ENCODE measurements at places on chromosomes 12 and 14.

DNA sequence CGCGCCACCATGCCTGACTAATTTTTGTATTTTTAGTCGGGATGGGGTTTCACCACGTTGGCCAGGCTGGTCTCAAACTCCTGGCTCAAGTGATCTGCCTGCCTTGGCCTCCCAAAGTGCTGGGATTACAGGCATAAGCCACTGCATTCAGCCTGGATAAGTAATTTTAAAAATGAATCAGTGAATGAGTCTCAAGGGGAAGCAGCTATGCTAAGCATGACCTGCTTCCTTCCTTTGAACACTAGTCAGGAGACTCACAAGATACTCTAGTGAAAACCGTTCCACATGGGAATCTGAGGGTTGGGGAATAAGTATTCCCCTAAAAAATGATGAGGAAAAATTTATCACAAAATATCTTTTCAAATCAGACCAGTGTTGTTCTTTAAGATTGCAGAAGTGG is 10.7 kb upstream of the FAM234B start:
- DNase-seq, result no peak

GRCh38 chr14:50396631-50397389 is at the start of gene CDKL1:
TSS of gene CDKL1 (minus strand) at chr14:50396881. CDS start at chr14:50395868, 1,013 bp downstream.
- DNase-seq, result no peak

- no peak for DNase-seq
Measured at GRCh38 chr12:12718853-12719252, 1.7 kb downstream of the CDKN1B start.

GRCh38 chr12:109944561-109945359 is 44.7 kb downstream of the TCHP start:
- DNase-seq, result peak; percentile 4

DNA sequence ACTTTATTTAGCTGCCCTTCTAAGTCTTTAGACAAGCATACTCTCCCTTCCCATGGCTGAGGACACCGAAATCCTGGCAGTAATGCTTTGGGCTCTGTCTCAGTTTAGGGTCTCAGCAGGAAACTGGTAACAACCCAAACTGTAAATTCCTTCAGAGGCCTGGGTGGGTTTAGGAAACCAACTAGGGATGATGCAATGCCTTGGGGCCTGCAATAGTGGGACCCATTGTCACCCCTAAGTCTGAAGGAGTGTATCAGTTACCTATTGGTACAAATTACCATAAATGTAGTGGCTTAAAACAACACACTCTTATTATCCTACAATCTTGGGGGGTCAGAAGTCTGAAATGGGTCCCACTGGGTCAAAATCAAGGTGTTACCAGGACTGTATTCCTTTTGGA is 36.0 kb downstream of the DHRS2 start:
- no peak for DNase-seq

DNA sequence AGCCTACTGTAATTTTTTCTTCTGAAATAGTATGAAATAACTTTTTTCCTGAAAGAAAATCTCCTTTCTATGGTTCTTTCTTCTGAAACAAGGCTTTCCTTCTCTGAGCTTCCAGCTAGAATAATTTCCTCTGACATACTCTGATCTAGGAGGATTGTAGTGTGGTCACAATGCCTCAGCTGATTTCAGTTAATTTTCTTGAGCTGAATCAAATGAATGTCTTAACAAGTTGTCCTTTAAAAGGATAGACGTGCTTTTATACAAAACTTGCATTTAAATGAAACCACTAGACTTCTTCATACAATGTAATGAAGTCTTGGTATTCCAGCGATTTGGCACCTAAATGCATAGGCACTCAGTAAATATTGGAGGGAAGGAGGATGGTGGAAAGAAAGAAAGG is 94.4 kb downstream of the BICD1 start:
- no peak for DNase-seq

DNA sequence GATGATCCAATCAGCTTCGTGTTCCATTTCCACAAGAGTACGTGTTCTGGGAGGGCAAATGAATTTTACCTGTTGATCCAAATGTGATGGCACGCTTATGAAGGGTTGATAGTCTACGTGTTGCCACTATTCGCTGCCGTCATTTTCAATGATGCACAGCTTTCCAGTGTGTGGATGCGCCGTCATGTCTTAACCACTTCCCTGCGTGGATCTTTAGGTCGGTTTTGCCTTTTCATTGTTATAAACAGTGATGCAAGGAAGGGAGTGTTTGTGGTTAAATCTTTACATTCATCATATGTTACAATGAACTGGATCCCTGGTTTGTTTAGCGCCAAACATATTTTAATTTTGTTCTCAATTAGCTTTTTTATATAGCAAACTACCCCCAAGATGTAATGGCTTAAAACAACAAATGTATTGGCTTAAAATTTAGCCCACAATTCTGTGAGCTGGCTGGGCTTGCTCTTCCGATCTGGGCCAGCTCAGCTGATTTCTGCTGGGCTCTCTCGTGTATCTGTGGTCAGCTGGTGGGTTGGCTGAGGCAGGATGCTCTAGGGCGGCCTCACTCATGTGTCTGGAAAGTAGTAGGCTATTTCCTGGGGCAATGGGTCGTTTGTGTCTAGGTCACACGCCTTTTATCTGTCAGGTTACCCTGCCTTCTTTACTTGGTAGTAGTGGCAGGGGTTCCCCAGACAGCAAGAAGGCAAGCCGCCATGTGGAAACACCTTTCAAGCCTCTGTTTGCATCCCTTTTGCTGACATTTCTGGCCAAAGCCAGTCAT is 176.7 kb downstream of the CRADD start:
- peak; percentile 12 for DNase-seq

DNA sequence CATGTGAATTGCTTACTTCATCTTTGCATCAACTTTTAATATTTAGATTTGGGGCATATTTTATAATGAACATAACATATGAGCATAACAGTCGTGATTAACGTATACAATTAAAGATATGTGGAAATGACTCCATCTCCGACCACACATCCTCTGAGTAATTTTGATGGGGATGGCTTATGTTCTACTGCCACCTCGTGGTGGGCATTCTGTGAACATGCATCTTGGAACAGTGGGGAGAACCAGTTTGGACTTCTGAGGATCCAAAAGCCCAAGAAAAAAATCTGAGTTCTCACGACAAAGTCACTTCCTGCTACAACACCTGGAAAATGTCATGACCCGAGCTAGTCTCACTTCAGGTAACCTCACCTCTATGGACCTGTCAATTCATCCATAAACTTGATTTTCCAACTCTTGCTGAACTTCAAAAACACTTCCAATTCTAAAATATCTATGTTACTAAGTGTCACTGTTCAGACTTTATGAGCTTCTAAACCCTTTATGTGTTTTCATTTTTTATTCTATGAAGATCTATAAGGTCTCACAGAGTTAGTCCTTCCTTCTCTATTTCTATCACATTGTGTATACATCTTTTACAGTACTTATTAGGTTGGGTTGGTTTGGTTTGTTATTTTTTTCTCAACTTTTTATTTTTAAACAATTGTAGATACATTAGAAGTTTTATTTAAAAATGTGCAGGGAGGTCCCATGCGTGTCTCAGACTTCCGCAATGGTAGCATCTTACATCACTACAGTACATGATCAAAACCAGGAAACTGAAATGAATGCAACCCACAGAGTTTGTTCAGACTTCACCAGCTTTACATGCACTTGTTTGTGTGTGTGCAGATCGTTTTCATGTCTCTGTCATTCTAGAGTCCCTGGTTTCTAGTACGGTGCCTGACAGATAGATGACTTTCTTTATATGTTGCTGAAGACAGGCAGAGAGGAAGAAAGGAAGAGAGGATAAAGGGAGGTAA is 38.2 kb upstream of the STAB2 start:
- DNase-seq, result peak; percentile 17

DNA sequence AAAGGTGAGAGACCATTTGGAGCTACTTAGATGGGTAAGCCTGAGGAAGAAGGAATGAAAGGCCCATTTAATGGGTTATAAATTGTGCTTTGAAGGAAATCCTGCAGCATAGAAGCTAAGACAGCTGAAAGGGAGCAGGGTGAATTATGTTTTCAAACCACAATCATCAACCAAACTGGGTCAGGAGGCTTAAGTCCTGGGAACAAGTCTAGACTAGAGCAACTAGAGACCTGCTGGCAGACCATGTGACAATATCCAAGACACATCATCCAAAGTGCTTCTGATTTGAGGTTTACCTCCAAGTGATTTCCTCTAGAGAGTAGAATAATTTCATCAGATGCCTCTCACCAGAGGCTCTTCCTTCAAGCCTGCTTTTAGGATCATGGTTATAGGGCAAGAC is 53.7 kb downstream of the MAP3K9 start:
- no peak for DNase-seq

DNA sequence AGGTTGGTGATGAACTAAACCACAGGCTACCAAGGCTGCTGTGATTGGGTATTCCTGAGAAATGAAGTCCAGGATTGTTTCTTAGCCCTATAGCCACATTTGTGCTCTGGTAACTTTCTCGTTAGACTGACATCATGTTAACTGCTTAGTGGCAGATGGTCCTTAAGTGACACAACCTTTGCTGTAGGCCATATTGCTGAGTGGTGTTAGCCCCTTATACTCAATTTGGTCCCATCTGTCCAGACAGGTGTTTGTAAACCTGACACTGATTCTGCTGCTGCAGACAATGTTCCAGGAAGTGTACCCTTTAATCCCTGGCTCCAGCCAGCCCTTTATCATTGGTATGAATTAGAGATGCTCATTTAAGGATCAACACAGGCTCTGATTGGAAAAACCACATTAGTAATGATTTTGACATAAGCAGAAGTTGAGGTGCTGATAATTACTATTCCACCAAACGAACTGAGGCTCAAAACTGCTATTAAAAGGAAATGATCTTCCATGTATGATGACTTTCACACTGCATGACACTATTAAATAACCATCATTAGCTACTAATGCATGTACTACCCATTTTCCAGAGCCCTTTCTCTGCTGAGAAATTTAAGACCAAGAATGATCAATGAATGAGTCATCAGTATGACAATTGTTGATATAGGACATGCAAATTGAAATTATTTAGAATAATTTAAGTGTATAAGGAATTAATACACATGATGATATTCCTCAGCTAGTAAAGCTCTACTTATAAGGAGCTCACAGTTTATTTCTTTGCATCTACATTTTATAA is 3.6 kb upstream of the SSTR1 start:
- no peak for DNase-seq

DNA sequence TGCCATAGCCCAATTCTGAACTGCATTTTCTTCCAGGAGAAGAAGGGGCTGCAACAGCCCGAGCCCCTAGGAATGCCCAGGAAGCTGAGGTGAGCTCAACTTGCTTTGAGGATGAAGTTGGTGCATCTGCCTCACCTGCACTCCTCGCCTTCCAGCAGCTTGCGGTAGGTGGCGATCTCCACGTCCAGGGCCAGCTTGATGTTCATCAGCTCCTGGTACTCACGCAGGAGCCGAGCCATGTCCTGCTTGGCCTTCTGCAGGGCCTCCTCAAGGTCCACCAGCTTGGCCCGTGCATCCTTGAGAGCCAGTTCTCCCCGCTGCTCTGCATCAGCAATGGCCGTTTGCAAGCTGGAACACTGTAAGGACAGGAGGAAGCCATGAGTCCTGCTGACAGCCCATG is 6.0 kb downstream of the KRT75 start:
- no peak for DNase-seq

- DNase-seq, result peak; percentile 34
Measured at GRCh38 chr12:120719496-120720233, 6.0 kb upstream of the ACADS start.

GRCh38 chr14:94934276-94934810 is 164.4 kb upstream of the GSC start:
- no peak for DNase-seq

- no peak for DNase-seq
Measured at GRCh38 chr14:71246539-71246938, 339.3 kb downstream of the PCNX1 start.

GRCh38 chr14:32693114-32693513 is 245.6 kb upstream of the NPAS3 start:
- DNase-seq, result no peak

GRCh38 chr14:20415782-20416206 is 2.5 kb upstream of the TEP1 start:
- no peak for DNase-seq

DNA sequence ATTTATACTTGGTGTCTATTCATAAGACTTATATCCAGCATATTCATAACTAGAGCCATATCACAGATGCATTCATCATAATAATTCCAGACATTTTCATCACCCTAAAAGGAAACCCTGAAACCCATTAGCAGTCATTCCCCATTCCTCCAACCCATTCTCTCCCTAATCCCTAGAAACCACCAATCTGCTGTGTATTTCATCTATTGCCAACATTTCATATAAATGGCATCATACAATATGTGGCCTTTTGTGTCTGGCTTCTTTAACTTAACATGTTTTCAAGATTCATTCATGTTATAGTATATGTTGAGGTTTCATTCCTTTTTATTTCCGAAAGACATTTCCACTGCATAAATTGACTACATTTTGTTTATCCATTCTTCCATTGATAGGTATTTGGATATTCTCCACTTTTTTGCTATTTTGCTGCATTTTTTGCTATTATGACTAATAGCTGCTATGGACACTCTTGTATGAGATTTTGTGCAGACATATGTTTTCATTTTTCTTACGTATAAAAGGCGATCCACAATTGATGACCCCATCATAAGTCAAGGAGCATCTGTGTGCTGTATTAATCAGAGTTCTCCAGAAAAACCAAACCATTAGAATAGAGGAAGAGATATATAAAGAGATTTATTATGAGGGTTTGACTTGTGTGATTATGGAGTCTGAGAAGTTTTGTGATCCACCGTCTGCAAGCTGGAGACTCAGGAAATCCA is 5.1 kb upstream of the OAS2 start:
- DNase-seq, result no peak

DNA sequence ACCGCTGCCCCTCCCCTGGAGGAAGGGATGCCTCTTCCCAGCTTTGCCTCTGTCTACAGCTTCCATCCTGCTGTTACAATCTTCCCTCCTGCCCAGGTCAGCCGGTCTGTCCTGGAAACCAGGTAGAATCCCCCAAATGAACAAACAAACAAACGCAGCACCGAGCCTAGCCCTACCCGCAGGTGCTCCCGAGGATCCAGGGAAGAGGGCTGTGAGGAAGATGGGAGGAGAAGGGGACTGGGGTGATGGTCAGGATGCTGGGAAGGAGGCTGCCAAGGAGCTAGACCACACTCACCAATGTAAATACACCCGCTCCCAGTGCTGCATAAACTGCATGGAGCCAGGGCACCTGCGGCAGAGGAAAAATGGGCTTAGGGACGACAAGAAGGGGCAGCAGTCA is 16.6 kb downstream of the FAIM2 start:
- no peak for DNase-seq

GRCh38 chr14:96631030-96631429 is 128.8 kb downstream of the PAPOLA start:
- no peak for DNase-seq

DNA sequence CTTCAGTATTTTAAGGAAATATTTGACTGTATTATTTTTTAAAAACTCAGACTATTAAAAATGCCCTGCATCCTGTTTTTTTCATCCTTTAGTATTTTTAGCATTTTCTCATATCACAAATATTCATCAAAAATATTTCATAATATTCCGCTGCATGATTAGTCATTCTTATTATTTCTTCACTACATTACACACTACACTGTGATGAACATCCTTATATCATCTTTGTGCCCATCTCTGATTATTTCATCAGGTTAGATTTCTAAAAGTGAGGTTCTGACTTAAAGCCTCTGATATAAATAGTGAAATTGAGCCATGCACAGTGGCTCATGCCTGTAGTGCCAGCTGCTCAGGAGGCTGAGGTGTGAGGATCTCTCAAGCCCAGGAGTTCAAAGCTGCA is 8.1 kb downstream of the COCH start:
- DNase-seq, result no peak
